ENCODE measurements at places on chromosomes 2 and 18.

GRCh38 chr2:238059505-238059904 lies 1.3 kb upstream of the SCLY start:
- DNase-seq, result no peak

GRCh38 chr2:100580367-100581276 lies 17.8 kb downstream of the PDCL3 start:
- DNase-seq, result peak; percentile 82

GRCh38 chr2:61926531-61927477 lies 21.3 kb downstream of the COMMD1 start:
- no peak for DNase-seq

DNA sequence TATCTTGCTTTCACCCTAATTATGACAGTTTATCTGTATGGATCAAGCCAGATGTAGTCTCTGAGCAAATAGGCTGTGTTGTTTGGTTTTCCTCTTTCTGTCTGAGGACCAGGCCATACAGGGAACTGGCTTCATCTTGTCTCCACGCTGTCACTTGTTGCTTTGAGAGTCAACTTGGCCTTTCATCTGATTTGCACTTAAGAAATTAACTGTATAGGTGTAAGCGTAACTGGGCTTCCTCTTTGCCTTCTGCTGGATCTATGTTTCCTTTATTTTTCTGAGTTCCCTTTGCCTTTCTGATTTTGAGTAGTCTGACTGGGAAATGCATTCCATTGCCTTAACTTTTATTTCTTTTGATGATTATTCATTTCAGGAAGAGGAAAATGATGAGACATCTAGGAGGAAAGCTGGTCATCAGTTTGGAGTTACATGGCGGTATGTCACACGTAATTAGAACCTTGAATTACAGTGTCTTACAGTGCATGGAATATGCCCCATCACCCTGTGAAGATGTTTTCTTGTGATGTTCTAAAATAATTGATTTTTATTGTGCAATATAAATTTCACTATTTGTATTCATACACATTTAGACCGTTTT lies 17.4 kb downstream of the PTCD3 start:
- DNase-seq, result no peak

GRCh38 chr2:111617299-111618225 lies 266.4 kb downstream of the ANAPC1 start:
- DNase-seq, result peak; percentile 25

GRCh38 chr2:147275943-147276342 lies 568.9 kb upstream of the ACVR2A start:
- no peak for DNase-seq

GRCh38 chr18:23619388-23619881 lies 33.1 kb upstream of the NPC1 start:
- DNase-seq, result no peak

Measured in pons (tissue), 1 donor.